Heart right ventricle (tissue), 16 donors: ENCODE measurements at places on chromosomes 4 and X. TPM values are rescaled to one million over a fixed set of nuclear protein-coding genes. Genes with fewer than 3 reads are reported as not detected.

ANKRD50 gene
- total RNA-seq = 14.3 TPM

STX18 gene
- total RNA-seq = 17.1 TPM

XAGE2 gene
- total RNA-seq = not detected

DNA sequence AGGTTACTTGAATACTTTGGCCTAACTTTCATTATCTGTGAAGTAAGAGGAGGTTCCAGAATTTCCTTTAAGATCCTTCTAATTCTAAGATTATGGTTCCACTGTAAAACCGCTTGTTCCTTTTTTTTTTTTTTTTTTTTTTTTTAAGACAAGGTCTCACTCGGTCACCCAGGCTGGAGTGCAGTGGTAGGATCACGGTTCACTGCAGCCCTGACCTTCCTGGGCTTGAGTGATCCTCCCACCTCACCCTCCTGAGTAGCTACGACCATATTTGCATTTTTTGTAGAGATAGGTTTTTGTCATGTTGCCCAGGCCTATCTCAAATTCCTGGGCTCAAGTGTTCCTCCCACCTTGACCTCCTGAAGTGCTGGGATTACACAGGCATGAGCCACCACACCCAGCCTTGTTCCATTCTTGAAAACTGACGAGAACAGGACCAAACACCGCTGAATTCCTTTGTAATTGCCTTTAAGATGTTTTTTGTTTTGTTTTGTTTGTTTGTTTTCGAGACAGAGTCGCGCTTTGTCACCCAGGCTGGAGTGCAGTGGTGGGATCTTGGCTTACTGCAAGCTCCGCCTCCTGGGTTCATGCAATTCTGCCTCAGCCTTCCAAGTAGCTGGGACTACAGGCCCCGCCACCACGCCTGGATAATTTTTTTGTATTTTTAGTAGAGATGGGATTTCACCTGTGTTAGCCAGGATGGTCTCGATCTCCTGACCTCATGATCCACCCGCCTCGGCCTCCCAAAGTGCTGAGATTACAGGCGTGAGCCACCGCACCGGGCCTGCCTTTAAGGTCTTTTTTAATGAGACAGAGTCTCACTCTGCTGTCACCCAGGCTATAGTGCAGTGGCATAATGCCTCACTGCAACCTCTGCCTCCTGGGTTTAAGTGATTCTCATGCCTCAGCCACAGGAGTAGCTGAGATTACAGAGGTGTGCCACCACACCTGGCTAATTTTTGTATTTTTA is 6.8 kb downstream of the PDS5A start:
- no peak overlapping the region for H3K27ac ChIP-seq
- H3K4me3 ChIP-seq = no peak overlapping the region
- no peak for DNase-seq

DNA sequence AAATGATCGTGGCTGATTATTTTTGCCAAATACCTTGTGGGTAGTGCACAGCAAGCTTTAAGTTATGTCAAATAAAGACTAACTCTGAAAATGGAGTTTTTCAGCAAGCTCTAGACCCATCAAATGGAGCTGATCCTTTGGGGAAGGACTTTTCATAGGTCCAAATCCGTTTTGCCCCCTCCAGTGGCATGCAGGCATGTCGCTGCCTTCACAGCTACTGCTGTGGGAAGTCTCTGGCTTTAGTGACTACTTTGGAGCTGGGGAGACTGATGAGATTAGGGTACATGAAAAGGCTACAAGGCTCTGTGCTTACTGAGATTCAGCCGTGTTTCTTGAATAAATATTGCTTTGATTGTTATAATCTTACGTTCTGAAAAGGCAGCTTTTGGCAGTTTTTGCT is 106.6 kb upstream of the HS3ST1 start:
- no peak overlapping the region for H3K4me3 ChIP-seq
- DNase-seq = no peak
- no peak overlapping the region for H3K27ac ChIP-seq
